ENCODE measurements at places on chromosomes 4 and X.

DNA sequence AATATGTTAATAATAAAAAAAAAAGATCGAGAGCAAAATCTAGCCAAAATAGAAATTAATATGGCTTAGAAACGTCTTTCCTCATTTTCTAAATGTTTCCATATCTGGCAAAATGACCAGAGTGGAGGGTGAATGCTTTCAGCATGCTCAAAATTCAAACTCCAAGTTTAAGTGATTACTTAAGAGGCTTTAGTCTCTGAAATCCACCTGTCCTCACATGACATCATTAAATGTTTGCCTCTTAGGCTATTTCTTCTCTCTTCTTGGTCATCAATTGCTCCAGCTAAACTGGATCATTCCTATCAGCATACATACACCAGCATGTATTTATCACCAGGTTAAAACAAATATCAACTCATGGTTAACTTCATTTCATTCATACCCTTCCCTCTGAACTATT is 54.5 kb upstream of the ATXN3L start:
- no peak for DNase-seq

GRCh38 chrX:20265726-20266681 is 705 bp downstream of the RPS6KA3 start:
- DNase-seq = peak; percentile 64

GRCh38 chr4:54929459-54929858 is 195.9 kb downstream of the KDR start:
- DNase-seq = no peak

- no peak for DNase-seq
These were observed 94.6 kb downstream of the PAPSS1 start for GRCh38 chr4:107625391-107625902.

DNA sequence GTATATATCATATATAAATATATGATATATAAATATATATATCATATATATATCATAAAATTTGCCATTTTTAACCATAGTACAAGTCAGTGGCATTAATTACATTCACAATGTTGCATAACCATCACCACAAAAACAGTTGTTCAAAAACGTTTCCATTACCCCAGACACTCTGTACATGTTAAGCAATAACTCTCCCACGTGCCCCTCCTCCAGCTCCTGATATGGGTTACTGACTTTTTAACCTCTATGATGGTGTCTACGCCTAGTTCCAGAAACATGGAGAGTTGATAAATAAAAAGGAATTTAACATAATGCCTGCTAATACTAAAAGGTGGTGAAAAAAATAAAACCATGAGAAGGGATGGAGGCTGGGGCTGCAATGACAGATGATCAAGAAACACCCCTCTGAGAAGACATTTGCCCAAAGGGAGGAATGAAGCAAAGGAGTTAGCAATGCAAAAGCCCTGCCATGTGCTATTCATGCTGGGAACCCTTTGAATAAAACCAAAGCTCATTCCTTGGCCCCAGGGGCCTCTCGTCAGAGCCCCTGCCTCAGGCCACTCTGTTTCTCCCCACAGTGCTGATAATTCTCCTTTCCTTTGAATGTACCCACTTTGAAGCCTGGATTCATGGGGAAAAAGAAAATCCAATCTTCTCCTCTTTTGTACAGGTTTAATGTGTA is 144.3 kb downstream of the NWD2 start:
- DNase-seq = no peak

All from sciatic nerve (tissue), 2 donors.